AG08395 (cell line): ENCODE measurements at places on chromosomes 2 and 18.

- peak; percentile 20 for DNase-seq
These were observed 46.2 kb upstream of the ITGAV start for GRCh38 chr2:186543561-186544131.

GRCh38 chr18:52391810-52392559 is 52.0 kb downstream of the DCC start:
- DNase-seq, result no peak

DNA sequence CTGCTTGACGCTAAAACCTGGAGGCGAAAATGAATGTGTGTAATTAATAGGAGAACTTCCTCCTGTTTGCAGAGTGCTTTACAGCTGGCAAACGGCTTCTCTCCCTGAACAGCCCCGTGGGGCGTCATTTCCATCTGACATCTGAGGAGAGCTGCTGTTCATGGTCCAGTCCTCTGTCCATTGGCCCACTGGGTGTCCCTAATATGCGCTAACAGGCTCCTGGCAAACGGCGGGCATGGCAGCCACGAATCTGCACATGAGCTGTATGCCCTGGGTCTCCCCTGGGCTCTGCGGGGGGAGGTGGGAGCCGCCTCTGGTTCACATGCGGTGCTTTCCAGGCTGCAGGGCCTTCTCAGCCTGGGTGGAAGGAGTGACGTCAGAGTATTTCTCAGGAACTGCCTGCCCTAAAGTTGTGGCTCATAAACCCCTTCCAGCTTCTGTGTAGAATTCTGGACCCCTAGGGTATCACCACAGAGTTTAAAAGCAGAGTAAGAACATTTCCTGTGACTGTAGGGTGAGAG is 73.2 kb downstream of the LRRFIP1 start:
- peak; percentile 34 for DNase-seq

- DNase-seq, result no peak
These were observed 55.1 kb downstream of the KCNG3 start for GRCh38 chr2:42438685-42439084.

- DNase-seq, result no peak
These were observed 62.3 kb downstream of the USP37 start for GRCh38 chr2:218505754-218506371.

DNA sequence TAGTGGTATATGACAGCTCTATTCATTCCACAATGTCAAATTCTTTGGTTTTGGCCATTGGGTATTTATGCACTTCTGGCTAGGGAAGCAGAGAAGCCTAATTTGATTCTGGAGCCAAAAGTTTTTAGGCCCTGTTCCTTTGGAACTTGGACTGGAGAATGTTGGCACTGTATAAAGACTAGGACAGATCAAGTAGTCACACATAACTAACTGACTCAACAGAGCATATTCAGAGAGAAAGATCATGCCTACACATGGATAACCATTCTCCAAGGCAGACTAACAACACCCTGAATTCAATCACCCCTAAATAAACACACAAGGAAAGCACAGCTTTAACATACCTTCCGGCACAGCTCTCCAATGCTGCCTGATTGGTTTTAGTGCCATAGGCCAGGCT is 62.9 kb downstream of the ARHGAP15 start:
- DNase-seq, result no peak

GRCh38 chr18:63111671-63112402 is 207.7 kb downstream of the BCL2 start:
- DNase-seq, result no peak

DNA sequence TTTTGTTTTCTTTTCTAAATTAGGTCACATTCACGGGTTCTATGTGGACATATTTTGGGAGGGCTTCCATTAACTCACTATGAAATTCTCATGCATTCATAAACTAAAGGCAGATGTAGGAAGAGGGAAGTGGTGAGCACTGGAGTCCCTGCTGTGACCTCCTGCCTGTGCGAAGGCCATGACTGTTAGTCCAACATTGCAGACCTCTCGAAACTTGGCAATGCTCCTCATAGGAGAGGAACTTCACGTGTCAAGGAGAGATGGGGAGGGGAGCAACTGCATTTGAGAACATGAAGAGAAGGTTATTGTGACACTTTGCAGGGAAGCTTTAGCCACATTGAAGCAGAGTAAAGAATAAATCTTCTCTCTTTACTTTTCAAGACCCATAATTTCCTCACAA is 126.4 kb upstream of the HNMT start:
- no peak for DNase-seq

DNA sequence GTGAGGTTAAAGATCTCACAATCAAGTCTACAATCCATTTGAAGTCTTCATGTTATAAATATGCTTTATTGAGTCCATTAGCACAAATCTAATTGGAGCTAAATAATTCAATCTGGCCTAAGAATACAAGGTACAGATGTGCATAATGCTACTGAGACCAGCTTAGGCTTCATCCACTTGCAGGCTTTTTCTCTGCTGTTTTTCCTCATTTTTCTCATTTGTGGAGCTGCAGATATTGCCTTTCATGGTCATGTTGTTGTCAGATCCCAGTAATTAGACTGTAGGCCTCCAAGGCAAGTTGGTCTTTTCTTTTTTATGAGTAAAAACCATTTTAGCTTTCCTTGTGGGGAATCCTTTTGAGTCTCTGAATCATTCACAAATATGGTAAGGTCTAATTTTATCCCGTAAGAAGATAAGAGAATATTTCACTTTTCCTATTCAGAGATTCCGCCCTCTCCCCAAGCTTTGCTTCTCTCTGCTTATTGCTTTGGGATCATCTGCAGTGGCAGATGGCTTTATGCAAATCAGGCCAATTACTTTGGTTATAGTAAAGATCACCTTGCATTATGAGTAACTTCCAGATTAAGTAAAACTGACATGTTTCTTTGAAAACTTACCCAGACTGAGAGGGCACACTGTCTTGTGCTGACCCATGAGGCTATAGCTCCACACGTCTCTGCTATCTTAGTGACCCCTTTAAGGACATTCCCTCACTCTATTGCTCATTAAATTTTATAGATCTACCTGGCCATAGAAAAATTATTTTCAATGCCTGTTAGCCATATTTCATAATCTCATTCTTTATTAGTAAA is 80.9 kb downstream of the MGAT5 start:
- no peak for DNase-seq

DNA sequence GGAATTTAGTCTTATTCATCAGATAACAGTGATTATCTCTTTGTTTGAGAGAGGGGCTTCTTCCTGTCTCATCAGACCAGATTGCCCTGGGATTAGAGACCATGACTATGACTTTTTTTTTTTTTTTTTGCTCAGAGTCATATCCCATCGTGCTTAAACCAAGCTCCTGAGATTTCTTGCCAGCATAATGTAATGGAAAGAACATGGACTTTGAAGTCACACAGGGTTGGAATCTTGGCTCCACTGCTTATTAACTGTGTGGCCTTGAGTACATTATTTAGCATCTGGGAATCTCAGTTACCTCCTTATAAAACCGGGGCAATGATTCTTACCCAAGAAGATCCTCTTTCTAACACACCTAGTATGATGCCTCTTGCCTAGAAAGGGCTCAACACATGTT is 268.3 kb downstream of the DYSF start:
- no peak for DNase-seq

DNA sequence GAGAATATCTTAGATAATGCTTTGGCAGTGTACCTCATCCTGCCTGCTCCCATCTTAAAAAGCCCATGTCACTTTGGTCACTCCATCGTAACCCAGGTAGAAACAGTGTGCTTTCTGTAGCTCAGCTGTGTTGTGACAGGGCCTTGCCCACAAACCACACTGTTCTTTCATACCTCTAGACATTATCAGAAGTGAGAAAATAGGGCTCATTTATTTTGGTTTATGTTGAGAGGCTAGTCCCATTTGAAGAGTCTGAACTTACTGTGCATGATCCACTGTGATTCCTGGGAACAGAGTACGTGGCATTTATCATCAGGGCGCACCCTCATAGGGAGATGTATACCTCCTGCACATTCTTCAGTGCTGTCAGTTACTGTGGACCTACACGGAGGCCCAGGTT is 69.7 kb downstream of the FEZ2 start:
- DNase-seq, result no peak

DNA sequence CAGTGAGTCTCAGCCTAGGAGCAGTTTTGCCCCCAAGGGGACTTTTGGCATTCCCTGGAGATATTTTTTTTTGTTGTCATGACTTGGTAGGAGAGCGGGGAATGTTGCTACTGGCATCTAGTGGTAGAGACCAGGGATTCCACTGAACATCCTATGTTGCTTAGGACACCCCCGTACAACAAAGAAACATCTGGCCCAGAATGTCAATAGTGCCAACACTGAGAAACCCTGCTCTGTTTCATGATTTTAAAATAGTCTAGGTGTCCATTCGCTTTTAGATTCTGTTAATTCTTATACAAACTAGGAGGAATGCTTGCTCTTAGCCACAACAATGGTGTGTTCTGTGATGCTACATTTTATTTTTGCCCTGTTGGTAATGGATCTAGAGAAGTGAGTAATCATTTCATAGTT is 225.8 kb upstream of the SIX3 start:
- DNase-seq, result peak; percentile 74

- DNase-seq, result no peak
These were observed 177.5 kb upstream of the GATA6 start for GRCh38 chr18:21991886-21992285.

GRCh38 chr2:206515580-206515979 is 72.2 kb downstream of the ADAM23 start:
- no peak for DNase-seq

DNA sequence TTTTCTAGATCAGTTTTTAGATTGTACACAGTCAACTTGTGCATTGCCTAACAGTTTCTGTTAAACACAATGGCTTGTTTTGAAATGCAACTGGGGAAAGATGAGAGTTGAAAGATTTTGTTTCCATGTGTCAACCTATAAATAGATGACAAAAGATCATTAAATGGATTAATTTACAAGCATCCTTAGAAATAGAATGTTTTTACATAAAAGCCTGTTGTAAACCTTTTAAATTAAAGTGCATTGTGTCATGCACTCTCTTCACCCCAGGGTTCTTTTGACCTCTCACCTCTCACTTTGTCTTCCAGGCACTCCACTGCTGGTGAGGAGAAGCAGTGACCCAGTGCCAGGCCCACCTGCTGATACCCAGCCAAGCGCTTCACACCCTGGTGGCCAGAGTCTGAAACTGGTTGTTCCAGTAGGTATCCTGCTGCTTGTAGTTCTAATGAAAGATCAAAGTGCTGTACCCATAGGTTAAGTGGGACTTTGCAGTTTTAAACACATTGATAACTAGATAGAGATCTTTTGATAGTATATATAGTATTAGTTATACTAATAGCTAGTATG is 502.1 kb downstream of the PARD3B start:
- no peak for DNase-seq

DNA sequence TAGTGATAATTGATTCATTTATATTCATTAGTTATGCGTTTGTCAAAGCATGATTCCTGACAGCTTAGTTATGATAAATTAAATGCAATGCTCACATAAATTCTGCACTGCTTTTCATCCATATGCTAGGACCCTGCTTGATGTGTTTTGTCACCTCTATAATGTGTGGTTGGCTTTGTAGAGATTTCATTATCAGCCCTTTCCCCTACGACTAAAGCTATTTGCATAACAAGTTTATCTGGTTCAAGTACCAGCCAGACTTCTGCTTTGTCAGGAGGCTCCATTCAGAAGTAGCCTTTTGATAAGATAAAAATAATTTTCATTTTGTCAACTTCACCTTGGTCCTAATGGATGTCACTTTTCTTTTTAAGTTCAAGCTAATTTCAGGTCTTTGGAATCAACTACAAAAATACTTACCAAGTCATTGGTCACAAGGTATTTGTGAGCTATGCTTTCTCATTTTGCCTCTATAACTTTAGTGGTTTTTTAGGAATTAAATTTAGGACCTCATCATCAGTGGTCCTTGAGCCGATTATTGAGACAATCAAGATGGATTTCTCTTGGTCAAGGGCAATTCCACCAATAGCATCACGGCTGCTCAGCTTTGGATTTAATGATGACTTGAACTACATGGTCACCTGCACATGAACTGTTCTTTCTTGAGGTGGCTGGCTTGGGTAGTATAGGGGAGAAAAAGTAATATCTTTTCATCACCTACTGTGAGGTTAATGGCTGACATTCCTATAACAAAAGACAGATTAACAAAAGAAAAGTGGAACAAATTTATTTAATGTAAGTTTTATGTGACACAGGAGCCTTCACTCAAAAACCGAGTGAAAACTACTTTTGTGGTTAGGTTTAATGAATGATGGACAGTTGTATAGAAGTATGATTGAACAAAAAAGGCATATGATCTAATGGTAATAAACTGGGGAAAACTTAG is 162.1 kb downstream of the MYO3B start:
- no peak for DNase-seq

DNA sequence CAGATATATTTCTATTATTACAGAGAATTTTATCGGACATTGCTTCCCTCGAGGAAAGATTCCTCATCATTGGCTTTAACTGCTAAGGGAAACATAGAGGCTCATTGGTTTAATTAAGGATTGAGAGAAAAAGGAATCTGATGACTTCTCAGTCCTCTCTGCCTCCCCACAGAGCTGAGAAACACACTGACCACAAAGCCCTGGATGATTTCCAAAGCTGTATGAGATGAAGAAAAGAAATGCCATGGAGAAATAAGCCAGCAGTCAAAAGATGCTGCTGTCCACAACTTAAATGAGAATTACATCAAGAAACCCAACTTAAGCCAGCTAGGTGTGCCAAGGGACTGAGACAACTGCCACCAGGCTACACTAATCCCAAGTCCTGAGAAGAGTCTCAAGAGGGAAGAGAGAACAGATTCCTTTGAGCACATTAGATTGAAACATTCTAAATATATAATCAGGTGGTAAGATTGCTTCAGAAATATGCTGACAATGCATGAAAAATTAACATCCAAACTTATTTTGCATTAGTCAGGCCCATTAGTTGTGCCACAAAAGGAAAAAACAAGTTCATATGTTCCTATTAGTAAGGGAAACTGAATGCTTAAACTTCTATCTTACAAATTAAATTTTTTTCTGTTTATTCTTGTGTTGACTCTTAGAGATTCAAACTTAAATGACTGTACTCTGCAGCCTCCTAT is 308.1 kb upstream of the CYRIA start:
- no peak for DNase-seq

GRCh38 chr2:85183479-85183878 is 50.3 kb downstream of the TCF7L1 start:
- DNase-seq, result no peak

DNA sequence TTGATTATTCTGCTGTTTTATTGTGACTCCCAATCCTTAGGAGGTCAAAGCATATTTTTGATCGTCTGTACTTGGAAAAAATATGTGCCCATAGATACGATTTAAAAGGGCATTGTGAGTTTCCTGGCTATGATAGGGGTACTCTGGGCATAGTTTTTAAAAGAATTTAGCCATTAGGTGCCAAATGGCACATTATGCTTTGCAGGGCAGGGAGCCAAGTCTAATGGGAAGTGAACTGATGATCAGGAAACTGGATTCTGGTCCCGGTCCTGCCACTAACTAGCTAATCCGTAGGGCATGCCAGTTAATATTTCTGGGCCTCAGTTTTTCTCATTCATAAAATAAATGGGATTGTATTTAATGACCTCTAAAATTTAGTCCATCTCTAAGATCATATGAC is 189.3 kb downstream of the LTBP1 start:
- DNase-seq, result no peak

DNA sequence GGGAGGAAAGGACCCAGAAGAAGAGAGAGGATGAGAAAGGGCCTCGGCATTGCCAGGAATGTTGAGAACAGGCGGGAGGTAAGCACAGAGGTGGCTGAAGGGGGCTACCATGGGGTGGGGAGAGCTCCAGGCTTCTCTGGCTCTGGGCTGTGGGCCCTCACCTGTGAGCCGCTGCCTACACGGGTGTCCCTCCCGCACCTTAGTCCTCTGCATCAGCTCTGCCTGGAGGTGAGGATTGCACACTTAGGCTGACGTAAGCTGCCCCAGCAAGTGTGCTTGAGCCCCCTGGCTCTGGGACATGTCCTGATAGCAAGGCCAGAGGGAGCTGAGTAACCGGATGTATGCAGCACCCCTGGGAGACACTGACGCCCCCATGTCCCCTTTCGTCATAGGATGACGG is 33.9 kb downstream of the TMEM18 start:
- no peak for DNase-seq
